Endothelial cell of coronary artery (primary cell): ENCODE measurements at places on chromosomes 6 and 20. TPM values are rescaled to one million over a fixed set of nuclear protein-coding genes. Genes with fewer than 3 reads are reported as not detected.

FOXC1 gene
- 6.2 and 6.5 TPM in 2 replicates for total RNA-seq

C20orf144 gene
- total RNA-seq: 0.09 TPM in 2 replicates

MCM8 gene
- 5.0 and 8.3 TPM in 2 replicates for total RNA-seq

CLPSL1 gene
- not detected in 2 replicates for total RNA-seq

PSORS1C2 gene
- not detected in 2 replicates for total RNA-seq

FOXS1 gene
- total RNA-seq: 0.09 and 2.8 TPM in 2 replicates

IL17F gene
- not detected in 2 replicates for total RNA-seq

TRIM15 gene
- not detected in 2 replicates for total RNA-seq

GNMT gene
- total RNA-seq: 0.09 TPM in 1 of 2 replicates, not detected in the other

CCDC170 gene
- 0.09 and 0.27 TPM in 2 replicates for total RNA-seq

WFDC12 gene
- not detected in 2 replicates for total RNA-seq

GGT7 gene
- total RNA-seq: 1.2 and 5.1 TPM in 2 replicates

CLIC5 gene
- total RNA-seq: not detected in 2 replicates

TCF21 gene
- 0.19 TPM in 1 of 2 replicates, not detected in the other for total RNA-seq

PPP1R3G gene
- 0.27 and 1.2 TPM in 2 replicates for total RNA-seq

KHDC1L gene
- total RNA-seq: not detected in 2 replicates

IP6K3 gene
- total RNA-seq: not detected in 2 replicates

ADGRF5 gene
- 2.0 and 6.2 TPM in 2 replicates for total RNA-seq

KCNQ5 gene
- 1.4 TPM in 1 of 2 replicates, not detected in the other for total RNA-seq

PARD6B gene
- total RNA-seq: 0.09 and 0.27 TPM in 2 replicates

PTCRA gene
- not detected in 2 replicates for total RNA-seq

TGM3 gene
- not detected in 2 replicates for total RNA-seq

ENTPD6 gene
- total RNA-seq: 53.3 and 62.5 TPM in 2 replicates

COL9A3 gene
- 0.19 and 0.27 TPM in 2 replicates for total RNA-seq

CHRNA4 gene
- not detected in 2 replicates for total RNA-seq

PTGIS gene
- total RNA-seq: 1.5 and 23.2 TPM in 2 replicates

SALL4 gene
- total RNA-seq: under 0.01 TPM in 2 replicates

ERVFRD-1 gene
- total RNA-seq: not detected in 2 replicates

REM1 gene
- total RNA-seq: 0.09 and 0.18 TPM in 2 replicates

NUP43 gene
- total RNA-seq: 20.6 and 23.7 TPM in 2 replicates

OPRM1 gene
- not detected in 2 replicates for total RNA-seq

PKIB gene
- total RNA-seq: not detected in 2 replicates

ILRUN gene
- 28.2 and 36.9 TPM in 2 replicates for total RNA-seq

COL9A1 gene
- total RNA-seq: not detected in 2 replicates

EFCAB8 gene
- total RNA-seq: 0.19 and 0.27 TPM in 2 replicates

RIMS4 gene
- total RNA-seq: not detected in 2 replicates

HLA-DQB2 gene
- not detected in 2 replicates for total RNA-seq

HLA-DRB5 gene
- 0.09 and 0.19 TPM in 2 replicates for total RNA-seq

SLC22A1 gene
- total RNA-seq: 0.19 TPM in 1 of 2 replicates, not detected in the other

GUCA1A gene
- total RNA-seq: not detected in 2 replicates

TRMT11 gene
- total RNA-seq: 10.8 and 14.7 TPM in 2 replicates

ADGB gene
- not detected in 2 replicates for total RNA-seq

ARMC12 gene
- 0.09 and 0.19 TPM in 2 replicates for total RNA-seq

RIN2 gene
- total RNA-seq: 67.8 and 100 TPM in 2 replicates

L3MBTL3 gene
- 37.7 and 47.0 TPM in 2 replicates for total RNA-seq

BAK1 gene
- total RNA-seq: 16.8 and 24.3 TPM in 2 replicates

EYA2 gene
- not detected in 2 replicates for total RNA-seq

SIRPB1 gene
- 0.81 and 1.0 TPM in 2 replicates for total RNA-seq

AARS2 gene
- 21.3 and 22.0 TPM in 2 replicates for total RNA-seq

RPP40 gene
- total RNA-seq: 12.3 and 16.3 TPM in 2 replicates

TNFAIP3 gene
- 2.3 and 12.8 TPM in 2 replicates for total RNA-seq

SEL1L2 gene
- not detected in 2 replicates for total RNA-seq

RNF114 gene
- 30.0 and 42.5 TPM in 2 replicates for total RNA-seq
